ENCODE measurements at places on chromosomes 11 and 22.

DNA sequence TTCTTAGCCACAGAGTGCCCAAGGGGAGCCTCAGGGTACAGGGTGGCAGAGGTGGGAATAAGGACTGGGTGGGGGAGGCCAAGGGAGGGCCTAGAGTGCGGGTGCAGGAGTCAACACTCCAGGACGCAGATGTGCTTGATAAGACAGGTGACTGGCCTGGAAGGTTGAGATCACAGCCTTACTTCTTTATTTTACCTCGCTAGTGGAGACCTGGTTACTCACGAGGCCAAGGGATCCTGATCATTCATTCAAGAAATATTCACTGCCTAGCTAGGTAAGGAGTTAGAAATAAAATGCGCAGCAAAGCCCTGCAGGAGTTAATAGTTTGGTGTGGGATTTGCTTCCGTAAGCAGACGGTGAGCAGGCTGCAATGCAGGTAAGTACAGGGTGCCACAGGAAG is 13.2 kb upstream of the PEX26 start:
- no peak for DNase-seq

DNA sequence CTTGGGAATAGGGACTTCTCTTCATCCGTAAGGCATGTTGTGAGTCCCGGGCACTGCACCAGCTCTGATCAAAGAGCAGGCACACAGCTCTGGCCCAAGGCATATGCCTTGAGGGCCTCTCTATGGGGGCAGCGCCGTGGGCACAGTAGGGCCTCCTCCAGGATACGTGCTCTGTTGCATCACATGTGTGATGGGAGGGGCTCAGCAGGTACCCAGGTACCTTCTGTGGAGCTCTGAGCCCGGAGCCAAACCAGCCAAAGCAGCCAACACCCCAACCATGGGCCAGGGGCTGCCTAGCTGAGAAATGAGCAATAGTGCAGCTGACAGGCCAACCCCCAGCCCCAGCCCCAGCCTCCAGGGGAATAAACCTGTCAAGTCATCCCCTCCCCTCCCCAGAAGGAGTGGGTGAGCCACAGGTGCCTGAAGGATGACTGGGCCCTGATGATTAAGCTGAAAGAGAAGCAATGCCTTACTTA is 79.7 kb upstream of the SHISAL1 start:
- DNase-seq: no peak

DNA sequence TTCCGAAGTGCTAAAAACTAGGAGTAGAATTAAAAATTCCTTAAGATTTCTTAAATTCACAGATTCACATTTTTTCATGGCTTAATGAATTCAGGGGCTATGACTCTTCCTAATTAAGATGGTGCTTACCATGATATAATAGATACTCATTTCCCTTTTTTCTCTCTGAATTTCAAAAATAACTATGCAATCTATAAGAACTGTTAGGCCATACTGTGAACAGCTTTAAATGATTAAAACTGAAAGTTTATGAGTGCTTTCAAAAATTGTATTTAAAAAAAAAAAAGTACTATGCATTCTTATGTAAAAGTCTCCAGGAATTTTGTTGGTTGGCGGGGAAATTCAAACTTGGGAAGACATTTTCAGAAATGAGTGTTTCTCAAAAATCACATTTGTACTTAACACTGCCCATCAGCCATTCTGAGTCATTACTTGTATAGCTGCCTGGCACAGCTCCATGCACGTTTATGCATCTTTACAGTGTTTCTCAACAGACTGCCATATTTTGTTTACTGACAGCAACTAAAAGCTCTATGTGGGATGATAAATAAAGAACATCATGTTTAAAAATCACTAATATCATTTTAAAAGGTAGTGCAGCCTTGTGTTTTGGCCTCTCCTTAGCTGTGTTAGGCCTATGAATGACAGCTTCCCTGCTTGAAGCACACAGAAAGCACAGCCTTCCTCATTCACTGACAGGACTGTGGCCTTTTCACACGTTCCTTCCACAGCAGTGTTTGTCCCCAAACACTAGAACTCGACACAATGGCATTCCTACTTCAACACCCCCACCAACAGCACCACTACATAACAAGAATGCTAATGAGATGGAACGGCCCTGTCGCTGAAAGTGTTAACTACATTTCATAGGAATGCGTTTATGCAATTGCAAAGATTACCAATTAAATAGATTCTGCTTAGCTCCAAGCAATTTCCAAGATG is 131.4 kb downstream of the DCDC1 start:
- no peak for DNase-seq

- DNase-seq: no peak
Observed at GRCh38 chr22:45136594-45136993, 27.1 kb upstream of the NUP50 start.

GRCh38 chr11:102467080-102467708 is 14.6 kb upstream of the TMEM123 start:
- no peak for DNase-seq

DNA sequence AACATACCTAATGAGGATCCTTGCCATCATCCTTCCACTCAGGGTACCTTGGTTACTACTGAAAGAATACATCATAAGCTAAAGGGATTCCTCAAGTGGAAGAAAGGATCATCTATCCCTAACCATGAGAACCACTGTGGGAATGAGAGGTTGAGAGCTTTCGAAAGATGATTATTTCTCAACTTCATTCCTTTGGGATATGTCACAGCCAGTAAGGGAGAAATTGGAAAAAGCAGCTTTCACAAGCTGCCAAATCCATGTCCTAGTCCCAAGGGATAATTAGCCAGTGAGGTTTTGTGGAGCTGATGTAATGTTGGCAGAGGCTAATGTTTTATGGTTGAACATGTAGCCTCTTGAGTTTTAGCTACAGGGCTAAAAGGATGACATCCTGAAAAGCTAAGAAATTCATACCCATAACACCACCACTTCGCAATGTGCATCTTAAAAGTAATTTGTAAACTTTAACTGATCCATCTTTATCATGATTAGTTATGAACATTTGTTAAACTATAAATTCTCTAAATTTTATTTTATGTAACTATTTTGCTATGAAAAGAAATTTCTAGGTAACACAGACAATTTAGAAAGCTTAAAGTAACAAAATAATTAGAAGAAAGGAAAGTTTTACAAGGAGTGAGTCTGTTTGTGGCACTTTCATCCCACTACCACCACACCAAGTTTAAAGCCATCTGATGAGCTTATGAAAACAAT is 123.9 kb downstream of the MRTFA start:
- peak; percentile 98 for DNase-seq

- no peak for DNase-seq
Observed at GRCh38 chr11:65184146-65184545, 2.4 kb downstream of the CAPN1 start.

DNA sequence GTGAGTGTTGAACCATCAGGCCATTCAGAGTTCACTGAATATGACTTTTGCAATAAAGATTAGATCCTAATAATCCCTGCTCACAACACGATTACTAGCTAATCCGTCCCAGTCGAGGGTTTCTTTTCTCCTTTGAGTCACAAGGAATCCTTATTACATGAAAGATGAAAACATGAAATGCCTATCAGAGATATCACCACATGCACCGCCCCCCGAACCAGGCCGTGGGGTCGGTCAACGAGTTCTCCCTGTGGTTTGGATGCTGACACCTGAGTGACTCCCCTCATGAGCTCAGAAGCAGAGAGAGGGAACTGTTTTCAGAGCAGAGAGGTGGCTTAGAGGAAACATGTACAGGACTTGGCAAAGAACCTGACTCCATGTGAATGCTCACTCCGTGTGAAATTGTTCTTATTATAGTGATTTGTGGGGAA is 263.3 kb downstream of the ETS1 start:
- no peak for DNase-seq

DNA sequence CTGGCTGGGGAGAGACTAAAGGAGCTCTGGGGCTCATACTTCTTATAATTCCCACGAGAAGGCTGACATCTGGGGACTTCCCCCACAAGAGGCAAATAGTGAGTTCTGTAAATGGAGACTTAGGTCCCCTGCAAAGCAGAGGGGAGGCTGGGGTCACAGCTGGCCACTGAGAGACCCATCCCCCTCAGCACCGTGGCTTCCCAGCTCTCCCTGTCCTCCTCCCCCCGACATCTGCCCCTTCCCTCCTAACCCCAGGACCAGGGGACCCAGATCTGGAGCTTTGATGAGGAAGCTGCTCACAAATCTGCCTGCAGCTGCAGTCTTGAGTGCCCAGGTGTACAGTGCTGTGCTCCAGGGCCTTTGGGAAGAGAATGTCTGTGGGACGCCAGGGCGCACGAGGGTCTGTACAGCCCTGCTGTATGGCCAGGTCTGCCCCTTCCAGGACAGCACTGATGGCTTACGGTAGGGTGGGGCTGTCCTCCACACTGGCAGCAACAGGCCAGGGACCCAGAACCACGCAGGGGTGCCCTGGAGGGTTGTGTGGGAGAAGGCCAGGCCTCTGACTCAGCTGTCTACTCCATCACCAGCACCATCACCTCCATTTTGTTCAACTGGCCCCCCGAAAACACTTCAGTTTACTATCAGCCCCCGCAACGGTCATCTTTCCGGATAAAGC is 1.1 kb downstream of the RGL4 start:
- DNase-seq: no peak

DNA sequence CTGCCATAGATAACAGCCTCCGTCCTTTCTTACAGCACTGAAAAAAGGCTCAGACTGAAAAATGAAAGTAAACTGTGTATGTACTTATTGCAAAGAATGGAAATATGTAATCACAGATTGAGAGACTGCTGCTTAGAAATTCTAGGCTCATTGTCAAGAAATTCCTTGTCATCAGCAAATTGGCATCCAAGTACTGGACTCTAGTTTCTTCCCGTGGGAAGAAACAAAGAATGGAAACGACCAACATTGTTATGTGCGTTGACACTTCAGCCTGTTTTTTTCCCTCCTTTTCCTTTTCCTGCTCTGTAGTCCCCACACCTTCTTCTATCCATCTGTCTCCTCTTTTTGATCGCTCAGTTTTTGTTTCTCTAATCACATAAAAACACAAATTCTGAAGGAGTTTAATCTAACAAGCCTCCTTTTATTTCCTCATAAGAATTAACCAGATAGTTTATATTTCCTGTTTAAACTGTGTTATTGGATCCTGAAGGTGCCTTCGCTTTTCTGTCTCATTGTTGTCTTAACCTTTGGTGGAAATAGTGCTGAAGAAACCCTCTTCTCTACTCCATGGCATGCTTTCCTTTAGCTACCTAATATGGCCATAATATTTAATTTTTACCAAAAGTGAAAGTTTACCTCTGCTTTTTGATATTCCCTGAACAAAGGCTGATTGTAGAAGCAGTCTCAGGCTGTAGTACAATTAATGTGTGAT is 20.0 kb upstream of the CASP12 start:
- DNase-seq: peak; percentile 74

DNA sequence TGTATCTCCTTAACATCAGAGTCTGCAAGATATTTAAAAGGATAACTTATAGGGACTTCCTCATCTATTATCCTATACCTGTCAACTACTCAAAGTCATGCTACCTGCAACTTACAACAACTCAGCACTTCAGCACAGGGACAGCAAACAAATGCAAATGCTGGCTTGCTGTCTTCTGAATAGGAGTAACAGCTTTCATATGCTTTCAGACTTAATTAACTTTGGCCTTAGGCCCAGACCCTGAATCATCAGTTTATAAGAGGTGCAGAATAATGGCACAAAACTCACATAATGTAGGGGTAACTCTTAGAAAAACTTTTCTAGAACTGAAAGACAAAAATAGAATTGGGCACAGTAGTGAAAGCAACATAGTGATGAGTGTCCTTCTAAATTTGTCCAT is 953.4 kb downstream of the DLG2 start:
- DNase-seq: peak; percentile 8

DNA sequence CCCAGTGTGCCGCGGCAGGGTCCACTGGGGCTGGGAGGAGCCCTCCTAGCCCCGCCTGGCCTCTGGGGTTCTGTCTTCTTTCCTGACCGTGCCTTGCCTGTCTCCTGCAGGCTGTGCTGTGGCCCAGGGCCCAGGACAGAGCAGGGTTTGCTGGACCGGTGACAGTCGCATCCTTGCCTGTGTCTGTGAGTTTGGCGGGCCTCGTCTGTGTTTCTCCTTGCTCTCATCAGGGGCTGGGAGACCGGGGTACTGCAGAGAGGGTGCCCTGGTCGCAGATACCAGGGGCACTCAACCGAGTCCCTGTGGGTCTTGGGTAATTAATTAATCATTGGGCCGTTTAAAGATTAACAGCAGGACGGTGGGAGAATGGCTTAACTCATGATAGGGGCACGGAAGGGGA is 29.9 kb downstream of the RPL3 start:
- no peak for DNase-seq

DNA sequence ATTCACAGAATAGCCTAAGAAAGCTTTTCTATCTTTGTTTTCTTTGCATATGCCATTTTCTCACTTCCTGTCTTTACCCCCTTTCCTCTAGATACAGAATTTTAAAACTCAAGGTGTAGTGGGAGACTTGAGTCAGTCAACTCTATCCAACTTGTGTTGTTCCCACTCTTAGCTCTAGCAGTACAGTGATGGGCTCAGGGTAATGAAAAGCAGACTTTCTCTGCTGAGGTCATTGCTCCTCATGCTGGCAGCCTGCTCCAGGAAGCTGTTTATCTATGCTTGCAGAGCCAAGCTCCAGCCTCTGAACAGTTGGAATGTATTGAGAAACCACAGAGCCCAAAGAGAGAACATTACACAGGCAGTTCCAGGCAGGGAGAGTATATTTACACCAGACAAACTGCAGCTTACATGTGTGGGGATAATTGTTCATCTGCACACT is 68.1 kb downstream of the CSTPP1 start:
- peak; percentile 95 for DNase-seq

DNA sequence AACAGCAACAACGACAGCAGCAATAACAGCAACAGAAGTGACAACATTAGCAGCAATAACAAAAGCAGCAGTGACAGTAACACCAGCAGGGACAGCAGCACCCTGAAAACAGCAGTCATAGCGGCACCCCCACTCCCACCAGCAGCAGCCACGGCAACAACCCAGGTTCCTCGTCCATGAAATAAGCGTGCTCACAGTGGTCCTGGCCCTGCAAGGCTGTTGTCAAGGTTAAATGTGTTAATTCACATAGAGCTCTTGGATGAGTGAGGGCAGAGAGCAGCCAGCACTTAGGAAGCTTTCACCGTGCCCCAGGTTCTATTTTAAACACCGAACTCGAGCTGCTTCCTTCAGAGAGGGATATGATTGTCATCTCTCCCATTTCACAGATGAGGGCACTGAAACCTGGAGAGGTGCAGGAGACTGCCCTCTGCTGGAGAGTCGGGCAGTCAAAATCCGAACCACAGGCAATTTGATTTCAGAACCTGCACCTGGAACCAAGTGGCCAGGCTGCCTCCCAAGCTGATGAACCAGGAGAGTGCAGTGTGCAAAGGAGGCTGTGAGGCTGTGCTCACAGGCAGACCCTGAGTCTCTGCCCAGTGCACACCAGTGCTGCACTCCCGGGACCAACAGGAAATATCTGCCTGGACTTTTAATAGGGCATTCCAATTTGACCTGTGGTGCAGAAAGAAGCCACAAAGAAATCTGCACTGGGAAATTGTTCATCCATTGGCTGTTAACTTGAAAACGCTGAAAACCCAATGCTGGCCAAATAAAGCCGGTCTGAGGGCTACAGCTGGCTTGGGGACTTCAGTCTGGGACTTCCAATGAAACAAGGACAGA is 22.9 kb upstream of the FGF3 start:
- DNase-seq: peak; percentile 20
